ENCODE measurements at places on chromosomes 4 and X.
A peak's percentile ranks its signal among the peaks of the same experiment; 100 is the strongest.

GRCh38 chr4:182825786-182826185 is 91.4 kb downstream of the DCTD start:
- no peak for DNase-seq

- DNase-seq: no peak
These were observed 96.5 kb downstream of the SYTL5 start for GRCh38 chrX:38102875-38103274.

- DNase-seq: no peak
These were observed 11.2 kb downstream of the MSX1 start for GRCh38 chr4:4870576-4871241.

DNA sequence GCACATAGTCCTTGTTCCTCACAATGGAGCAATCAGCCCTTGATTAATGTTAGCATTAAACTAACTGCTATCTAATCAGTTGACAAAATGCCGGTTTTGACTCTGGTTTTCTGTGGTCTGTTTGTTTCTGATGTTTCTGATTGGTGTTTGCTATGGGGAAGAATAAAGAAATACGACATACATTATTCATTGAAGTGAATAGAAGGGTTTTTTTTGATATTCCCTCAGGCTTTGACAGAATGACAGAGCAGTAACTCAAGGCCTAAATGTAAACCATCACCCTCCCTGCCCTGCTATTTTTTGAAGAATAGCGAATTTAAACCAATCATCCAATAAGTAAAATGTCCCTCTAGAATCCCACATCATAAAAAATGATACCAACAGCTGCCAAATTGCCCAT is 65.5 kb upstream of the HS3ST1 start:
- DNase-seq: no peak

- DNase-seq: no peak
These were observed 109.4 kb downstream of the PDHA2 start for GRCh38 chr4:95949136-95949765.

DNA sequence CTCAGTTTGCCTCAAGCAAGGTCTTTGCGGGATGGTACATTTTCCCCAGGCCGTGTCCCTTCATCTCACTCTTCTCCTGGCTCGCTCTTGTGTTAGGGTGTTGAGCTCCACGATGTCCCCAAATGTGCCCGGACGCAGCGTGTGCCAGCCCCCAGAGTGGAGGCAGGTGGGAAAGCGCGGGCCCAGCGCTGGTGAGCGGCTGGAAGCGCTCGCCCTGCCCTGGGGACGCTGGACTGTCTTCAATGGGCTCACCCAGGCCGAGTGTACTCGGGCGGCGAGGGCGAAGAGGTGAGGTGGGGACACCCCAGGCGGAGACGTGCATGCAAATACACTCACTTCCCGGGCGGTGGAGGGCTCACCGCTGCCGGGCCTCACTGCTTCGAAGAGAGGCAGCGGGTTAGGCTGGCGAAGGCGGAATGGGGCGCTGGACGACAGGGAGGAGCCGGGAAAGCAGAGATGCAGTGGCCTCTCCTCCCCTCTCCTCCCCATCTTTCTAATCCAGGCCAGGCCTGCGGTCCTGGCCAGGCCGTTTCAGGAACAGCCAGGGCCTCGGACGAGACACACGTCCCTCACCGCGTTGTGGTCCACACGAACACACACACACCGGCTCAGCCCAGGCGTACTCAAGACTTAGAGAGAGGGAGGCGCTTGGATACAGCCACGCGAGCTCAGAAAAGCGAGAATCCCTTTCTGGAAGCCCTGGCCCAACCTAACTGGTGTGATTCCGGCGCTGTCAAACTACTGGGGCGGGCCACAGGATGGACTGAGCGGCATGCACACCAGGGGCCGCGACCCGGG is 2.2 kb downstream of the NKX6-1 start:
- peak; percentile 34 for DNase-seq

- no peak for DNase-seq
These were observed 67.6 kb downstream of the POLA1 start for GRCh38 chrX:24761306-24761705.

GRCh38 chr4:98706200-98706813 is 47.9 kb upstream of the TSPAN5 start:
- peak; percentile 37 for DNase-seq

DNA sequence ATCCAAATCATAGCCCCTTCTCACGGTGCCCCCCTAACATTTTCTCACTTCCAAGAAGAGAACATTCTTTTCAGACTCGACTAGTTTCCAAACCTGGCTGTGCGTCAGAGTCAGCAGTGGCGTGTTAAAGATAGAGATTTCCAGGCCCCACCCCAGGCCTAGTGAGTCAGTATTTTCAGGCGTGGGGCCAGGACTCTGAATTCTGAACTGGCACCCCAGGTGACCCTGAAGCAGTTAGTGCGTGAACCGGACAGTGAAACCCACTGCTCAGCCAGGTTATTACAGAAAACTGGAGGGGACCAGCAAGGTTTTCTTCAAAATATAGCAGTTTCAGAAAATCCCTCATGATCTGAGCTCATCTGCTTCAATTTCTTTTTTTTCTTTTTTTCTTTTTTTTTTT is 35.0 kb upstream of the BCOR start:
- DNase-seq: no peak

DNA sequence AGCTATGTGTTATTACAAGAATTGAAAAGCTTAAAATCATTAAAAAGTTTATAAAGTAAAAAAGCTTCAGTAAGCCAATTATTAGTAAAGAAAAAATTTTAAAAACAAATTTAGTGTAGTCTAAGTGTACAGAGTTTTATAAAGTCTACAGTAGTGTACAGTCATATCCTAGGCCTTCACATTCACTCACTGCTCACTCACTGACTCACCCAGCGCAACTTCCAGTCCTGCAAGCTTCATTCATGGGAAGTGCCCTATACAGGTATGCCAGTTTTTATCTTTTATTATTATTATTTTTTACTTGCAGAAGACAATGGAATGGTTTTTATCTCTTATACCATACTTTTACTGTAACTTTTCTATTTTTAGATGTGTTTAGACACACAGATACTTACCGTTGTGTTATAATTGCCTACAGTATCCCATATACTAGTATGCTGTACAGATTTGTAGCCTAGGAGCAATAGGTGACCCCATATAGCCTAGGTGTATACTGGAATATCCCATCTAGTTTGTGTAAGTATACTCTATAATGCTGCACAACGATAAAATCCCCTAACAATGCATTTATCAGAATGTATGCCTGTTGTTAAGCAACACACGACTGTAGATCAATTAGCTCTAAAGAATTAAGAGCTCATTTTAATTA is 230.7 kb downstream of the DCLK2 start:
- DNase-seq: no peak

- no peak for DNase-seq
These were observed 492.1 kb downstream of the PCDH10 start for GRCh38 chr4:133641191-133641590.

DNA sequence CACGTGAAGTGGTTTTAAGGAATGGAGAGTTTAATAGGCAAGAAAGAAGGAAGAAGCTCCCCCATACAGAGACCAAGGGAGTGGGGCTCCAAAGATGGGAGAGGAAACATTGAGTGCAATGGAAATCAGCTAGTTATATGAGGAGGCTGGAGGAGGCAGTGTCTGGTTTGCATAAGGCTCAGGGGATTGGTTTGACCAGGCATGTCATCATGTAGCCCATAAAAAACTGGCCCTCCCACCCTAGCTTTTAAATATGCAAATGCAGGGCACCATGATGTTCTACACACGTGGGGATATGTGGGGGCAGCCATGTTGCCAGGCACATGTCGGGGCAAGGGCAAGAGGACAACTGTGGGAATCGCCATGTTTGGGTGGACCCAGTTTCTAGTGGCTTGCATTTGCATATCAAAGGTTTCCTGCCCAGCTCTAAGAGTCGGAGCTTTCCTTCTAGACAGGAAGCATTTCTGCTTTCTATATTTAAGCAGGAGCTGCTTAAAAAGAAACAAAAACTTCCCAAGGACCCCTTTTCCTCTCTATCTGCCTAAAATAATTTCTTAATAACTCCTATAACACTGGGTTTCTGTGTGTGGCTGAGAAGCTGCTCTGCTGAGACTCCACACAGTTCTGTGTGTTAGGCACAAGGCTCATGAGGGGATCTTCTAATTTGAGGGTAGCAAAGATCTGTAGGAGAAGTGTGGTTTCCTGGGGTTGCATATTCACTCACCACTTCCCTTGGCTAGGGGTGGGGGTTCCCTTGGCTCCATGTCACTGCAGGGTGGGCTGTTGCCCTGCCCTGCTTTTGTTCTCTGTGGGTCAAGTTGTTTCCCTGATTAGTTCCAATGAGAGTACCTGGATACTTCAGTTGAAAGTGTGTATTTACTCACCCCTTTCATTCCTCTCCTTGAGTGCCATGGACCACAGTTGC is 113.5 kb downstream of the VSIG4 start:
- peak; percentile 43 for DNase-seq

DNA sequence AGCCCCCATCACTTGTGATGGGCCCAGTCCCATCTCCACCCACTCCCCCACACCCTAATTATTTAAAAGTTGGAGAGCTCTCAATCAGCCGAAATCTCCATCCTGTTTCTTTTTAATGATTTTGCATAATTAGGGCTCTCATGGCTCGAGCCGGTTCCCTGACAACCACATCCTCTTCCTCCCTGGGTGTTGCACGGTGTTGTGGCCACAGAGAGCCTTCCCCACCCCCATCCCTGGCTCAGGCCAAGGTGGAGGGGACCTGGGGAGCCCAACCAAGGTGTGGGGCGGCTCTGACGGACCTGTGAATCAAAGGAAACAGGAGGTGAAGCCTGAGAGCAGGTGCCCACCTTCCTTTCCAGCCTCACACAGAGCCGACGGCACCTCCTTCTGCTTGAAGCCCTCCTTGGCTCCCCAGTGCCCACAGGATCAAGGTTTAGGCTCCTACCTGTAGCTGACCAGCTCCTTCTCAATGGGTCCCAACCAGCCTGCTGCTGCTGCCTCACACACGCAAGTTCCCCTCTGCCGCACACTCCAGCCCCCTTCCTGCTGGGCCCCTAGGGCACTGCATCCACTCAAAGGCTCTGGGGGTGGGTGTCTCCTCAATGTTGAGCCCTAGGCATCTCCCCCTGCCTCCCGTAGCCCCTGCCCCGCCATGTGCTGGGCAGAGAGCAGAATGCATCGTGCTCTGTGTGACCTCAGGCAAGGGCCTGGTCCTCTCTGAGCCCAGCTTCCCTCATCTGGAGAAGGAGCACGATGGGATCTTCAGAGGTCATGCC is 68.7 kb downstream of the WFS1 start:
- DNase-seq: no peak

- DNase-seq: no peak
These were observed 58.7 kb upstream of the DHX15 start for GRCh38 chr4:24642981-24643547.

DNA sequence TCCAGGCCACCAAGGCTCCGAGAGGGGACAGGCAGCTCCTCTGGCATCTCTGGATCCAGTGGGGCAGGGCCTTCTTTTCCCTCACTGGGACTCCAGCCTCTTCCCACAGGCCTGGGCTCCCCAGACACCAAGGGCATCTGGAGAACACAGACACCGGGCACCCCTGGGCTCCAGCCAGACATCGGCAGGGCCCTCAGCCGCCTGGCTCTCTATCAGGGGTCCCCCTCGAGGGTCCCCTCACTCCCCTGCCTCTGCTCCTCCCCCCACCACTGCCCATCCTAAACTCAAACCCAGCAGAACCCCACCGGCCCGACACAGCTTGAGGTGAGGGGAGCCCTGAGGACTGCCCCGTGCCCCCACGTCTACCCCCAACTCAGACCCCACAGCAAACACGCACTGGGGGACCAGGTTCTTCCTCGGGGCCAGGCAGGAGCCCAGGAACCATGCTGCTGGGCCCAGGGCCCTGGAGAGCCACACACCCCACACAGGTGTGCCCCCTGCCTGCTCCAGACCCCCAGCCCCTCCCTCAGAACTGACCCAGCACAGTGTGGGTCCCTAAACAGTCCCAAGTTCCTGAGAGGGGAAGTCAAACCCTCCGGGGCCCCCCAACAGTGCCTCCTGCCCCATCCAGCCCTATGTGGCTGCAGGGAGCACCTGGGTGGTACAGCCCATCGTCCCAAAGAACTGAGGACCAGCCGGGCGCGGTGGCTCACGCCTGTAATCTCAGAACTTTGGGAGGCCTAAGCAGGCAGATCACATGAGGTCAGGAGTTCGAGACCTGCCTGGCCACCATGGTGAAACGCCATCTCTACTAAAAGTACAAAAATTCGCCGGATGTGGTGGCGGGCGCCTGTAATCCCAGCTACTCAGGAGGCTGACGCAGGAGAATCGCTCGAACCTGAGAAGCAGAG is 86.8 kb downstream of the FAM53A start:
- DNase-seq: no peak

DNA sequence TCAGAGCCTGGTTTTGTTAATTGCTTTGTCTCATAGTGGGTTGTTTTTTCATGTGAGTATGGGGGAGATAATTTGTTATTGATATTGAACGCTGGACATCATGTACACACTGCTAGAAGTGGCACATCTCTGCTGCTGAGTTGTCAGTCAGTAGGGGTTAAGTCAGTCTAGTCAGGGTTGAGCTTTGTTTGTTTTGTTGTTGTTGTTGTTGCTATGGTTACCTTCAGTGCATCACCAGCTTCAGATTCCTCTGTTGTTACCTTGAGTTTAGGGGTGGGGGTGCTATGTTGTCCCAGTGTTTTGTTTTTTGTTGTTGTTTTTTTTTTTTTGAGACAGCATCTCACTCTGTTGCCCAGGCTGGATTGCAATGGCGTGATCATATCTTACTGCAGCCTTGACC is 9.9 kb downstream of the YIPF6 start:
- DNase-seq: no peak

DNA sequence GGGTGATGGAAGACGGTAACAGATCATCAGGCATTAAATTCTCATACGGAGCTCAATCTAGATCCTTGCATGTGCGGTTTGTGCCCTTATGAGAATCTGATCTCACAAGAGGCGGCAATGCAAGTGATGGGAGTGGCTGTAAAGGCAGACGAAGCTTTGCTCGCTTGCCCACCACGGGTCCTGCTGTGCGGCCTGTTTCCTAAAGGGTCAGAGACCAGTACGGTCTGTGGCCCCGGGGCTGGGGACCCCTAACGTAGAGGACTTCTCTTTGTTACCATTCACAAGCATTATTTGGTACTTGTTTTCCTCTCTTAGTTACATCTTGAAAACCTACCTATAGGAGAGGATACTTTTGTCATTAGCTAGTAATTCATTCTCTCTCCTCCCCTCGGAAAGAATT is 221.0 kb downstream of the ADAM29 start:
- no peak for DNase-seq

GRCh38 chrX:50941638-50942037 is 31.1 kb downstream of the BMP15 start:
- peak; percentile 30 for DNase-seq

All from activated T-cell treated with anti-CD3 and anti-CD28 coated beads, Interleukin-2, amount 50 U/mL, for 48 hours (primary cell).